ENCODE measurements at places on chromosomes 6 and 20.
A peak's percentile ranks its signal among the peaks of the same experiment; 100 is the strongest.

DNA sequence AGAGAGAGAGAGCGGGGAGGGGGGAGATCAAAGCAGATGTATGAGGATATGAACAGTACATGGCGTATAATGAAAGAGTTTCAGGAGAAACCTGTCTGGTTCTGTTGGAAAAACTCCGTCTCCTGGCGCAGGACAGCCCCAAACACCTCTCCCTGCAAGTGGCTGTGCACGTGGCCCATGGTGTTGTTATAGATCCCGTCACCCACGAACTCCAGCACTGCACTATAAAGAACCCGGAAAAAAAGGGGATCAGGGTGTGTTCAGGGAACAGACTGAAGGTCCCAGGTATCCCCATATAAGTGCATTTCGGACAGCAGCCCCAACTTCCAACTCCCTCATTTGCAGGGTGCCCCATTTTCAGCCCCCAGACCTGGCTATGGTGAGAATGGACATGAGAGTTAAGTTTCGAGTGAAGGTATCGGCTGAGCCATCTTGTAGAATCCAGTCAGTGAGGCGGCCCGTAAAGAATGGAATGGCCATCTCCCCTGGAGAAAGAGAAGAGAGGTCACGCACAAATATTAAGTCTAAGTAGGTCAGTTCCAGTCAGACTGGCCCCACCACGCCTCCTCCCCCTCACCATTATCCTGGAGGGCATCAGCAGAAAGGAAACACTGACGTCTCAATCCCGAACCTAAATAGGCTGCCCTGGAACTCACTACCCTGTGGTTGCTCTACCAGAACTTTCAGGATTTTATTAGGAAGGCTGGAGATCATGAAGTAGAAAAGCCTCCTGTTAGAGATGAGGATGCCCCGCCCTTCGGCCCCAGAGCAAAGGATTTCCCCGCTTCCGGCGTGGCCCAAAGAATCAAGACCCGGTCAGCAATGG lies 1.3 kb downstream of the TAP1 start:
- peak; percentile 20 for DNase-seq

- peak; percentile 77 for DNase-seq
Measured at GRCh38 chr6:34393191-34393965, 909 bp upstream of the NUDT3 start.

GRCh38 chr20:44438782-44439181 lies 36.9 kb upstream of the TTPAL start:
- DNase-seq, result no peak

- no peak for DNase-seq
Measured at GRCh38 chr20:25469558-25469957, 62.1 kb downstream of the GINS1 start.

DNA sequence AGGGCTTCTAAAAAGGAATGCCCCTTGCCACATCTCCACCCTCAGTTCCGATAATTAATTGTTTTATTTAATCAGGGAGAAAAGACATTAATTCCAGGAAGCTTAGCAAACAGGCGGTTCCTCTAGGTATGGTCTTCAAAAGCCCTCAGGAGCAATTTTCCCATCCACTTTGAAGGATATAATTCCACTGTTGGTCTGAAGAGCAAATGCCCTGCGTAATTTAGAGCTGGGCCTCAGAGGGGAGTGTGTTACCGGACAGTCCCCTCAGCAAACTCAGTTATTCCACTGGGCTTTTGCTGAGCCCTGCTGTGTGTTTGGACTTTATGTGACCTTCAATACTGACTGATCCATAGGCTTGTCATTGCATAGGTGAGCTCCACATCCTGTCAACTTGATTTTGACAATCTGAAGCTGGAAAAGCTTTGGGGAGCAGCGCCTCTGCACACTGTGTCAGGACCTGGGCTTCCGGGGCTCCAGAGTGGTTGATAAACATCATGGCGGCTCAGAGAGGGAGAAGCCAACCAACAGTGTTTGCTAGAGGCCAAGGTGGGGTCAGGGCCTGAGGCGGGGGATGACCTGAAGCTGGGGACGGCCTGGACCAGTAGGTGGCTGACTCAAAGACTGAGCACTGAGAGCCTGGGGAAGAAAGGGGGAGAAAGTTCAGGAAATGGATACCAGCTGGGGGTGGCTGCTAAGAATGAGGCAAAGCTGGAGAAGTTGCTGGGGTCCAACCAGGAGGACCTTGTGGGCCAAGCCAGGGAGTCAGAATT lies 43.5 kb downstream of the PPP1R14C start:
- DNase-seq, result no peak

DNA sequence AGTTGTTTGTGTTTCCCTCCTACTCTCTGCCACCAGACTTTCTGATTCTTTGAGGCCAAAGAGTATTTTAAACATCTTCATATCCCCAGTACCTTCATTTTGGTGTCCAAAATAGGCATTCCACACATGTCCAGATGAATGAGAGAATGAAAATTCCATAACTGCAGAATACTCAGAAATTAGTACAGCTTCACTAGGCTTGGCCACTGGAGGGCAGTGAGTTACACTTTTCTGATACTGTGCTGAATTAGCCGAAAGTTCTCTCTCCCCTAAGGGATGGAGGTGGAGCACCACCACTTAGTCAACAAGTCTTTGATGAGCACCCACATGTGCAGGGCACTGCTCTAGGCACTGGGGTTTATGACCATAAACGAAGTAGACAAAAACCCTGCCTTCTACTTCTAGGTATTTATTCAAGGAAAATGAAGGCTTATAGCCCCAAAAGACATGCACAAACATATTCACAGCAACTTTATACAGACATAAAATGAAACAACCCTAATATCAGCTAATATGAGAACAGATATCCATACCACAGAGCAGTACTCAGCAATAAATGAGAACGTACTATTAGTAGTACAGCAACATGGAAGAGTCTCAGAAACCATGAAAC lies 46.1 kb upstream of the TMEM217 start:
- DNase-seq, result peak; percentile 84

DNA sequence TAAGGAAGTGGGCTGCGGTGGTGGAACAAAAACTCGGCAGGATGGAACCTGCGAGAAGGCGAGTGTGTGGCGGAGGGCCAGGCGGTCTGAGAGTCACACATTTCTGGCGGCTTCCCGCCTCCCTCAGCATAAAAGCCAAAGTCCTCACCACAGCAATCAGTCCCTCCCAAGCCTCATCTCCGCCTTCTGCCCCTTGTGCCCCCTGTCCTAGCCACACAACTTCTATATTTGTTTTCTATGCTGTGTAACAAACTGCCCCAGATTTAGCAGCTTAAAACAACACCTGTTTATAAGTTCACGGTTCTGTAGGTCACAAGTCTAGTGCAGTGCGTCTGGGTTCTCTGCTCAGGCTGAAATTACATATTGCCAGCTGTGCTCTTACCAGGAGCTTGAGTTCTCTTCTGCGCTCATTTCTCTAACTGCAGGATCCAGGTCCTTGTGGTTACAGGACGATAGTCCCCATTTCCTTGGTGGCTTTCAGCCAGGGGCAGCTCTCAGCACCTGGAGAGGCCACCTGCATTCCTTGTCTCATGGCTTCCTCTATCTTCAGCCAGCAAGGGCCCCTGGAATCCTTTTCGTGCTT lies 11.7 kb upstream of the SPO11 start:
- DNase-seq, result no peak

DNA sequence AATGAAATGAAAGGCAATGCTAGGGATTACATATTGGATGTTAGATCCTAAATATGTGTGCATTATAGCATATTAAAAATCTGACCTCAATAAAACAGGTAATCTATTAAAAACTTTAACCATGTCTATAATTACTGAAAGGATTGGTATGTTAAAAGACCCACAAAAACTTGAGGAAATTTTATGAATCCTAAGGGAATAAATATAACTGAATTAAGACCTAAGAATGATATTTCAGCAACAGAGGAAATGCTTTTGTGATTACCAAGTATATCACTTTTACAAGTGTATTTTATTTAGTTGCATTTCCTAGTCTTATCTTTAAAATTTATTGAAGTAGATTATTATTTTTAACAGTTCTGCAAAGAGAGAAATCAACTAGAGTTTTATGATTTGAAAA lies 571.5 kb downstream of the HDGFL1 start:
- no peak for DNase-seq

DNA sequence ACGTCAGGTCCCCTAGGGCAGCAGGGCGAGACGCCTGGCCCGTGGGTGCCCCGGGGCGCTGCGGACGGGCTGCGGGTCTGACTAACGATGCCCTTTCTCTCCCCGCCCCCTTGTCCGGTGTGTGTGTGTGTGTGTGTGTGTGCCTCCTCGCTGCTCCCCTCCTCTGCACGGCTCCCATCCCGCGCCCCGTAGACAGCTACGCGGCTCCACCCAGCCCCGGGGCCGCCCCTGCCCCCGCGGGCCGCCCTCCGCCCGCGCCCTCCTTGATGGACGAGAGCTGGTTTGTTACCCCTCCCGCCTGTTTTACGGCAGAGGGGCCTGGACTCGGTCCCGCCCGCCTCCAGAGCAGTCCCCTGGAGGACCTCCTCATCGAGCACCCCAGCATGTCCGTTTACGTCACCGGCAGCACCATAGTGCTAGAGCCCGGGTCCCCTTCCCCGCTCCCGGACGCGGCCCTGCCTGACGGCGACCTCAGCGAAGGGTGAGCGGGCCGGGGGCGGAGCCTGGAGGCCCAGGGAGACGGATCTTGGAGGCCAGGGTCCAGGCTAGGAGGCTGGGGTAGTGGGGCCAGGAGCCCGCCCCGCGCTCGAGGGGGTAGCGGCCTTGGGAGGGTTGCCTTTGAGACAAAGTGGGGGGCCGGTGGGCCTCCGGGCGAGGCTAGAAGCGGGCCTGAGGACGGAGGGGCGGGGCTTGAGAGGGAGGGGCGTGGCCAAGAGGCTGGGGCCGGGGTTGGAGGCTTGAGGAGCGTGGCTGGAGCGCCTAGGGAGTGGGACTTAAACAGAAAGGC lies 5.1 kb downstream of the TP53INP2 start:
- peak; percentile 89 for DNase-seq

GRCh38 chr6:36386495-36387439 lies 702 bp downstream of the ETV7 start:
- peak; percentile 53 for DNase-seq

- DNase-seq, result no peak
Measured at GRCh38 chr20:59648466-59649070, 44.2 kb downstream of the PHACTR3 start.

GRCh38 chr6:3287308-3287707 lies 28.6 kb downstream of the PSMG4 start:
- DNase-seq, result peak; percentile 30

DNA sequence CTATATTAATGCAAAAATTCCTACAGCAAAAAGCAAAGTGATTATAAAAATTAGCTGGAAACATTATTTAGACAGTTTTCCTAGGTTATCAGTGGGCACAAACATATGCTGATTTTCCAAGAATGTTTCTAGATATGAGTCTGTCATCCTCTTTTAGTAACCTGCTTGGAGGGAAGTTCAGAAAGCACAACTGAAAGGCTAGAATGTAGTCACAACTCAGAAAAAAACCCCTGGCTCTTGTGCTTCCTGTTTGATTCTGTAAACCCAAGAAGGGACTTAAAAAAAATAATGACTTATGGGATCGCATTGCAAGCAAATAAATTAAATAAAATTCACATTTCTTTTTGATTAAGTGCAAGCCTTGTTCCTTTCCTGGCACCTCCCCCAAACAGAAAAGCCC lies 708.4 kb upstream of the EPHA7 start:
- DNase-seq, result no peak

DNA sequence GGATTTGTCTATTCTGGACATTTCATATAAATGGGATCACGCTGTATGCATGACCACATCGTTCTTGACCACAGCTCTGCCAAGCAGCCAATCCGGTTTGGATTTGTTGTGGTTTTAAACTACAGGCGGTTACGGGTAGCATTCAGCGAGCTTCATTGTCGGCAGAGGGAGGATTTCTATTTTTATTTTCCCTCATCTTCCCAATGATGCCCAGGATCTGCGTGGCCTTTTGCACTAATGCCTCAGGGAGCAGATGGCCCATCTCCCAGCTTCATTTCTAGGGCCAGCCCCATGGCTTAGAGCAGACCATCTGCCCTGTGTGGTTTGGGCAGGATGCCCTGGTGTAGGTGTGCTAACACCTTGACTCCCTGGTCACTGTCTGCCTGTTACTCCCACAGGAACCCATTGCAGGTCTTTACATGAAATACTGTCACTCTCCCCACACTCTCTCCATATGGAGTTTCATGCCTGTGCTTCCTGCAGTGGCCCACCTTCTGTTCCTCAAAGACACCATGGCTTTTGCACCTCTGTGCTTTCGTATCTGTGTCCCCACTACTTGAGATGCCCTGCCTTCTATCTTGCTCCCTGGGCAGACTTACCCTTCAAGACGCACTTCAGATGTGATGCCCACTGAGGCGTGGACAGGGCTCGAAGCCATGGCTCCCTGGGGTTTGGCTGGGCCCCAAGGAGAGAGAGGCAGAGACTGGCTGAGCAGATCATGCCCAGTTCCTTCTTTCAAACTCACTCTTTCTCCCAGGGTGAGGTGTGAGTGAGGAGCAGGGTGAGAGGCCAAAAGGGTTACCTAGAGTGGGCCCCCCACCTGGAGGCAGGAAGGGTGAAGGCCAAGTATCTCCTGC lies 26.0 kb downstream of the SDCBP2 start:
- peak; percentile 37 for DNase-seq

- no peak for DNase-seq
Measured at GRCh38 chr6:144179828-144180227, 29.5 kb downstream of the STX11 start.

All from hematopoietic multipotent progenitor cell treated with erythropoietin and hydrocortisone succinate and interleukin-3 and kit ligand, for 6 days (in vitro differentiated cells).